ENCODE measurements at places on chromosomes 3 and 15.
A peak's percentile ranks its signal among the peaks of the same experiment; 100 is the strongest.

GRCh38 chr15:36152936-36153335 lies 426.5 kb upstream of the CDIN1 start:
- no peak for DNase-seq

GRCh38 chr15:42324308-42324707 lies 35.0 kb upstream of the CAPN3 start:
- DNase-seq = no peak

- DNase-seq = no peak
These were observed 1058.7 kb downstream of the FHIT start for GRCh38 chr3:60192297-60193114.

GRCh38 chr15:89441295-89441812 lies 55.0 kb downstream of the RHCG start:
- DNase-seq = no peak

DNA sequence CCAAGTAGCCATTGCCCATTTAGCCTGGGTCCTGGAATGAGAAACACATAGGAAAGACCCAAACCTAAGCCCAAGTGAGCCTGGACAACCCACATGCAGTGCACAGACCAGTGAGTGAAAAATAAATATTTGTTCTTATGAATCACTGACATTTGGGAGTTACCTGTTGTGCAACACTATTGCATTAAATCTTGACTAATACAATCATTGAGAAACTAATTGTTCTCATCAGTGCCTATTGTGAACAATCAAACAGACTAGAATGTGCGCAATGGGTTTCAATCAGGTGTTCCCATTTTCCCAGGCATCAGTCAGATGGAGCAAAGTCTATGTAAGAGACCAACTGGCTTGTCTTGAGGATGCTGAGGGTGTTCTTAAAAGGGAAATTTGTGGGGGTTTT lies 54.7 kb upstream of the CNOT10 start:
- no peak for DNase-seq

DNA sequence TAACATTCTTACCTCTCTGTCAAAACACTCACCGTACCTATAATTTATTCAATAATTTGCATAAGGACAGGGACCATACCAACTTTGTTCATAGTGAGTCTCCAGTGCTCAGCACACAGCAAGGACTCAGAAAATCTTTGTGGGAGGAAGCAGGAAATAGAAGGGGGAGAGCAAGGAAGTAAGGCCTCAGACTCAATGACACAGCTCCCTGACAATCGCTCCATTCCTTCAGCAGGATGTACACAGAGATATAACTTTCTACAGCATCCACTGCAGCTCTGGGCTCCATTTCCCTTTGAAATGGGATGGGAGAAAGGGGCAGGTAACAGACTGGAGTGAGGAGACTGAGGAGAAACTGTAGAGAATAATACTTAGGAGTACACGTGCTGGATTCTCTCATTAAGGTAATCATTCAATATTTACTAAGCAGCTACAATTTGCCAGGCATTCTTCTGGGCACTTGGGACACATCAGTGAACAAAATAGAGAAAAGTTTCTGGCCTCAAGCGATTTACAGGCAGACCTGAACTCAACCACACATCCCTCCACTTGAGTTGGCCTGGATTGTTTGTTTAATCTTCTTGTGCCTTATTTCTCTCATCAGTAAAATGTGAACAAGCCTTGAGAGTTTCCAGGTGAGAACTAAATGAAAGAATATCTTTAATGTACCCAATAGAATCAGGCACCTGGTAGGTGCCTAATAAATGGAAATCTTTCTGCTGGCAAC lies 330.3 kb upstream of the THBS1 start:
- no peak for DNase-seq

- DNase-seq = no peak
These were observed 59.5 kb downstream of the AMOTL2 start for GRCh38 chr3:134314588-134315285.

- no peak for DNase-seq
These were observed 237.7 kb upstream of the GOLIM4 start for GRCh38 chr3:168333410-168333935.

GRCh38 chr15:94445566-94446160 lies 214.3 kb downstream of the MCTP2 start:
- no peak for DNase-seq

- DNase-seq = no peak
These were observed 198.9 kb downstream of the ADAMTS9 start for GRCh38 chr3:64488939-64489338.

- no peak for DNase-seq
These were observed 108.5 kb upstream of the PFN2 start for GRCh38 chr3:150079029-150079739.

DNA sequence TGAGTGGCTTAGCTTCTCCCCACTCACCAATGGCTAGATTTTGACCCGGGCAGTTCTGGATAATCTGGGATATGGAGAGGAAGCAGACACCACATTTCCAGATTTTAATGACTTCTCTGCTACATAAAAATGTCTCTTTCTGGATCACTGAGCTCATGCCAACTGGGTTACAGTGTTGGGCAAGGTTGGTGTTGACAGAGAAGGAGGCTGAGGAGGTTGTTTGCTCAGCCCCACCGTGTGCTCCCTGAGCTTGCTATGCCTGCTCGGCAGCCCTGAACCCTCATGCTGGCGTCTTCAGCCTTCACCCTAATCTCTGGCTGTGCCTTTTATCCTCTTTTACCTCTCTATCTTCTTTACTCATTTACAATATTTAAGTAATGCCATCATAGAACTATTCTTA lies 53.0 kb upstream of the KPNA4 start:
- DNase-seq = no peak

GRCh38 chr15:66673410-66674322 lies 28.4 kb upstream of the SMAD6 start:
- DNase-seq = peak; percentile 28

DNA sequence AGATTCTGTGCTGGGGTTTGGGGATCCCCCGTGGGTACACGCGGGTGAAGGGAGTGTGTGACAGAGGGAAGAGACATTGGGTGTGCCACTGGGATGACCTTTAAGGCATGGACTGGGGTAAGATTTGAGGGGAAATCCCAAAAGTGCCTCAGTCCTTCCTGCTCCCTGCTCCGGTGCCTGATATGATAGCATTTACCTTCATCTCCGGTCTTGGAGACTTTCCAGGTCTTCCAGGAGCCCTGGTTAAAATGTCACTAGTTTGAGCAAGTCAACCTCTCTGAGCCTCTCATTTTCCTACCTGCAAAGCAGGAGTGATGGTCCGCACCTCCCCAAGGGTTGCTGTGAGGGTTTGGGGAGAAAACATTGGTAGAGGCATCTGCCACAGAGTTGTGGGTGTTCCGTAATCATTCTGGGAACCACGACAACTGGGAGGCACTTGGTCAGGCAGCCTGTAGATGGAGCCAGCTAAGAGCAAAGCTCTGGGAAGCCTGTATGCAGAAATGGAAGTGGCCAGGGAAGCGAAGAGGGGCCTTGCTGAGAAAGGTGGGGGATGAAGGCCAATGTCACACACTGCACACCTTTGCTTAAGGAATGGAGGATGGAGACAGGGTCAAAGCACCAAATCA lies 33.9 kb upstream of the KIF23 start:
- DNase-seq = no peak

DNA sequence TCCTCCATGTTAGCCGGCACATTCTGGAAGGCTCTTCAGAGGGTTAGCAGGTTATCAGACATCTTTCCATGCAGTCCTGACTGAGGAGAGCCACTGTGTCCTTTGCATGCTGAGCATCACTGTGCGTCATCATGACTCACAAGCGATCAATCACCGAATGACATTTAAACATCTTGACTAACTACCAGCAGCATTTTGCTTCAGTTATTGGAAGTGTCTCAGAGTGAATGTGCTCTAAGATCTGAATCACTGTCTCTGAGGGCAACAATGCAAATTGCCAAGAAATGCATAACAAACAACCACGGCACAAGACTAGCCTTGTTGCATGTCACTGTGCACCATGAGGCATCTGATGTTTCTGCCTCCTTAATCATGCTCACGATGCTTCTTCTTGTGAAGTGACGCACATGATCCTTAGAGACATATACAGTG lies 18.3 kb upstream of the ATP8B4 start:
- no peak for DNase-seq

- DNase-seq = no peak
These were observed 245.4 kb upstream of the CDIN1 start for GRCh38 chr15:36334059-36334458.

DNA sequence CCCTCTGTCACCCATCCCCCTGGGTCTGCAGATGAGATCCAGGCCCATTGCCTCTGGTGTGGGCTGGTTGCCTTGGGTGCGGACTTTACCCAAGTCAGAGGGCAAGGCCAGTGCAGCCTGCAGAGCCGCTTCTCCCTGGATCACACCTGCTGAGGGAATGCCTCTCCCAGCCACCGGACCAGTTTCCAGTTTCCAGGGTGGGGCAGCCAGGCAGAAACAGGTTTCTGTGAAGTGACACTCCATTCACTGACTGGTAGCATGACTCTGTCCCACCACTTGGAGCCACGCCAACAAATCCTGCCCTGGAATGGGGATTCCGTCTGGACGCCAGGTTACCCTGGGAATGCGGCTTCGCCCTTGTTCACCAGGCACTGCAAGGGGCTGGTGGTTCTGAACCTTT lies 30.0 kb downstream of the PAQR5 start:
- no peak for DNase-seq

- DNase-seq = no peak
These were observed 53.9 kb upstream of the MELTF start for GRCh38 chr3:197083486-197083885.

DNA sequence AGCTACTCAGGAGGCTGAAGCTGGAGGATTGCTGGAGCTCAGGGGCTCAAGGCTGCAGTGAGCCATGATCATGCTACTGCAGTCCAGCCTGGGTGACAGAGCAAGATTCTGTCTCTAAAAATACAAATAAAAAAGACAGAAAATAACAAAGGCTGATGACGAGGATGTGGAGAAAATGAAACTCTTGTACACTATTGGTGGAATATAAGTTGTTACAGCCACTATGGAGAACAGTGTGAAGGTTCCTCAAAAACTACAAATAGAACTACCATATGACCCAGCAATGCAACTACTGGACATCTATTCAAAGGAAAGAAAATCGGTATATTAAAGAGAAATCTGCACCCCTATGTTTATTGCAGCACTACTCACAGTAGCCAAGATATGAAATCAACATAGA lies 526.7 kb upstream of the NAALADL2 start:
- no peak for DNase-seq

DNA sequence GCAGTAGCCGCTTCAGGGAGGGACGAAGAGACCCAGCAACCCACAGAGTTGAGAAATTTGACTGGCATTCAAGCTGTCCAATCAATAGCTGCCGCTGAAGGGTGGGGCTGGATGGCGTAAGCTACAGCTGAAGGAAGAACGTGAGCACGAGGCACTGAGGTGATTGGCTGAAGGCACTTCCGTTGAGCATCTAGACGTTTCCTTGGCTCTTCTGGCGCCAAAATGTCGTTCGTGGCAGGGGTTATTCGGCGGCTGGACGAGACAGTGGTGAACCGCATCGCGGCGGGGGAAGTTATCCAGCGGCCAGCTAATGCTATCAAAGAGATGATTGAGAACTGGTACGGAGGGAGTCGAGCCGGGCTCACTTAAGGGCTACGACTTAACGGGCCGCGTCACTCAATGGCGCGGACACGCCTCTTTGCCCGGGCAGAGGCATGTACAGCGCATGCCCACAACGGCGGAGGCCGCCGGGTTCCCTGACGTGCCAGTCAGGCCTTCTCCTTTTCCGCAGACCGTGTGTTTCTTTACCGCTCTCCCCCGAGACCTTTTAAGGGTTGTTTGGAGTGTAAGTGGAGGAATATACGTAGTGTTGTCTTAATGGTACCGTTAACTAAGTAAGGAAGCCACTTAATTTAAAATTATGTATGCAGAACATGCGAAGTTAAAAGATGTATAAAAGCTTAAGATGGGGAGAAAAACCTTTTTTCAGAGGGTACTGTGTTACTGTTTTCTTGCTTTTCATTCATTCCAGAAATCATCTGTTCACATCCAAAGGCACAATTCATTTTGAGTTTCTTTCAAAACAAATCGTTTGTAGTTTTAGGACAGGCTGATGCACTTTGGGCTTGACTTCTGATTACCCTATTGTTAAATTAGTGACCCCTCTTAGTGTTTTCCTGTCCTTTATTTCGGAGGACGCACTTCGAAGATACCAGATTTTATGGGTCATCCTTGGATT lies at the start of gene MLH1:
Gene MLH1 (plus strand): TSS at position 193 of the 958 bp plus-strand sequence. CDS start 30 bp downstream, at position 223.
- DNase-seq = peak; percentile 100

DNA sequence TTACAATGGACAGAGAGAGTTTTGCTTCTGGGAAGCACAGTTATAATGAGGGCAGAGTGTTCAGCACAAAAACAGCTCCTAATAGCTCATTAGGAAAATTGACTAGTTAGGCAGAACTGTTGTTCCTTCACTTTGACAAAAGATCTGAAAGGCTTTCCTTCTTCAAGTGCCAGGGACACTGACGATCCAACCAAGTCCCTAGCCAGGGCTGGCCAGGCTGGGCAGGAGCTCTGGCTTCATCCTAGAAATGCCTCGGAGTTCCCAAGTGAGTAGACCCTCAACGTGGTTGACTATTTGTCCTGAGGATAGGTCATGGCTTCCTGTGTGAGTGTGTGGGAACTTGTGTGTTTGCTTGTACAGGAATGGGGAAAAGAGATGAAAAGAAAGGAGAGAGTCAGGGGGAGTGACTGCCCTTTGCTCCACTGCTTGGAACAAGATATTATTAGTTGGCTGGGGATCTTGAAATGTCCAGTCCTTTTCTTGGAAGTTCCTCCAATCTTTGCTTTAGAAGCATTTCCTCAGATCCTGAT lies 617.9 kb downstream of the NTRK3 start:
- DNase-seq = no peak

GRCh38 chr3:140902791-140903190 lies 38.8 kb upstream of the SLC25A36 start:
- no peak for DNase-seq

GRCh38 chr3:126456766-126457388 lies 18.8 kb downstream of the ZXDC start:
- DNase-seq = no peak

- DNase-seq = no peak
These were observed 202.6 kb downstream of the MEX3B start for GRCh38 chr15:81843226-81843625.

DNA sequence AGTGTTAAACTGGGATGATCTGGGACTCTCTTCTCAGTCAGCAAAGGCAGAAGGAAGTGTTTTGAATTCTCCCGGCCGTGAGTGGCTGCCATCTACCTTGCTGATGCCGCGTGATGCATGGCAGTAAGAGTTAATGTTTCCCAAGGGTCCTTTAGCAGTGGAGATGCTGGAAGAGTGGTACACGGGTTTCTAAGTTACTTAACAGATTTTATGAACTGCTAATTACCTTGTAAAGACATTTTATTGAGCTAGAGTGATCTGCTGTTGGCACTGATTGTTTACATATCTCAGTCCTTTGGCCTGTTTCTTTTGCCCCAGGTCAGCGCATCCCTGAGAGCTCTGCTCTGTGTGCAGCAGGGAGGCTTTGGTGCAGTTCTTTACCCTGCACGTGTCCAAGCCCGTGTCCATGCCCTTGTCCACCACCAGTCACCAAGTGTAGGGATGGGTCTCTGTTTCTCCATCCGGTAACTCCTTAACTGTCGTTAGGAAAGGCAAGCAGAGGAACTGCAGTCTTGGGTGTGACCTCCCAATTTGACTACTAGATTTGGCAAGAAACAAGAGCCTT lies 172.3 kb downstream of the SLCO3A1 start:
- DNase-seq = no peak

DNA sequence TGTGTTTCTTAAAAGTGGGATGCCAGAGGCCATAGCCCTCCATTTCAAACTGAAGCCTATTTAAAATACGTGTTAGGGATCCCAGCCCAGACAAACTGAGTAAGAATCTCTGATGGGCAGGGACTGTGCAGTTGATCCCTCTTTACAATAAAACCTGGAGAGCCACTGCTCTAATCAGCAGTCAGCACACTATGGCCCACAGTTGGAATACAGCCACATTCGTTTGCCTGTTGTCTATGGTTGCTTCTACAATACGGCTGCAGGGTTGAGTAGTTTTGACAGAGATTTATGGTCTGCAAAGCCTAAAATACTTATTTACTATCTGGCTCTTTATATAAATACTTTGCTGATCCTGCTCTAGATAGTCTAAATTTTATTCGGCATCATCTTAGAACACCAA lies 32.4 kb downstream of the TJP1 start:
- no peak for DNase-seq

Measured in CD4-positive, alpha-beta T cell treated with Interleukin-12 subunit alpha and Interleukin-12 subunit beta, for 1 hour (primary cell).